Fibroblast of the aortic adventitia (primary cell): ENCODE measurements at places on chromosomes 16 and 17.

DNA sequence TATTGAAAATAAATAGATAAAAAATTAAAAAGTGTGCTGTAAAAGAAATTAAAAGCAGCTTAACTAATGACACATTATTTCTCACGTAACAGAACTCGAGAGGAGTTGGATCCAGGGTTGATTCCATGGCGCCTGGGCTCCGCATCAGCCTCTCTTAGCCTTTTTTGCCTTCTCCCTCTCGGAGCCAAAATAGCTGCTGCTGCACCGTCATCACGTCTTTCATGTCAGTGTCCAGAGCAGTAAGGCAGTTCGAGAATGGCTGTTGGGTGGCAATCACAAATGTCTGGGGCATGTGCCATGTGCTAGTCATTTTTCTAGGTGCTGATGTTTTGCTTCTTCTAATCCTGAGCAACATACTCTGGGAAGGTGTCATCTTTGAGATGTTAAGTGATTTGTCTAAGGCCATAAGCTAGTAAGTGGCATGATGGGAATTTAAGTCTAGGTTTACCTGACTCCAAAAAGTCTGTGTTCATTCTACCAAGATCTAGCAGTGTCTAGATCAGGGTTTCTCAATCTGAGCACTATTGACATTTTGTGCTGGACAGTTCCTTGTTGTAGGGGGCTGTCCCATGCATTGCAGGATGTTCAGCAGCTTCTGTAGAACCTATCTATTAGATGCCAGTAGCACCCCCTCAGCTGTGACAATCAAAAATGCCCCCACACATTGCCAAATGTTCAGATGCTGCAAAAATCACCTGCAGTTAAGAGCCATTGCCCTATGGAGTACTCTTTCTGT, 280.4 kb downstream of the HAPSTR1 start:
- no peak for DNase-seq

- peak; percentile 70 for DNase-seq
Observed at GRCh38 chr16:535446-536405, 8.2 kb downstream of the CAPN15 start.

DNA sequence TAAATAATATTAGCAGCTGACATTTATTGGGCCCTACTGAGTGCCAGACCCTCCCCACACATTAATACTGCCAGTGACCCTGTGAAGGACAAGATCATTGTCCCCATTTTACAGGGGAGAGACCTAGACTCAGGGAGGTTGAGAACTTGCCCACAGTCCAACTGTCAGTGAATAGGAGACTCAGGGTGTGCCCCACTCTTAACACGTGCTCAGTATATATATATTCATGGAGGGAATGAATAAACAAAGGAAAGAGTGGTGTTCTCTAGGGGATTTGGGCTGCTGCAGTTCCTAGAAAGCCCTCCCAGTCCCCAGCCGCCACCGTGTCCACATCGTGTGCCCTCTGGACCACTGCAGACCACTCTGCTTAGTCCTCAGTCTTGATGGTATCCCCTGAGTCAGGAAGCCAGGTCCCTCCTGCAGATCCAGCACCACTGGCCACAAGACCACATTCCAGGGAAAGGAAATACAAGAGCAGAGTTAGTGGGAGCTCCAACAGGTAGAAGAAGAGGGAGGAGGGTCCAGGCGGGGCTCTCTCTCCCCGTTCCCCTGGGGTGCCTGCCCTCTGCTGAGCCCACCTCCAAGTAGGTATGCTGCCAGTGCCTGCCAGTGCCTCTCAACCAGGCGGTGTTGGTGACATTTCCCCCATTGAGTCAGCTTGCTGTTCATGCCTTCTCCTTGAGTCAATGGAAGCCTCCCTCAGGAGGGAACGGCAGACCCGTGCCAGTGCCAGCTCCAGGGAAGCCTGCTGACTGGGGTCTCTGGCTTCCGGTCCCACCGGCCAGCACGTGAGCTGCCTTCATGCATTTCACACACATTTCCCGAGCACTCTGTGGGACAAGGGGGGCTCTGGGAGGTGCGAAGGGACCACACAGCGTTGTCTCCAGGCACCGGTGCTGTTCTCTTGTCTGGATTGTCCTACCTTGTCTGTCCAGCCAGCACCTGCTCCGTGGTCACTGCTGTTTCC, 75.6 kb downstream of the GNAO1 start:
- DNase-seq: no peak

DNA sequence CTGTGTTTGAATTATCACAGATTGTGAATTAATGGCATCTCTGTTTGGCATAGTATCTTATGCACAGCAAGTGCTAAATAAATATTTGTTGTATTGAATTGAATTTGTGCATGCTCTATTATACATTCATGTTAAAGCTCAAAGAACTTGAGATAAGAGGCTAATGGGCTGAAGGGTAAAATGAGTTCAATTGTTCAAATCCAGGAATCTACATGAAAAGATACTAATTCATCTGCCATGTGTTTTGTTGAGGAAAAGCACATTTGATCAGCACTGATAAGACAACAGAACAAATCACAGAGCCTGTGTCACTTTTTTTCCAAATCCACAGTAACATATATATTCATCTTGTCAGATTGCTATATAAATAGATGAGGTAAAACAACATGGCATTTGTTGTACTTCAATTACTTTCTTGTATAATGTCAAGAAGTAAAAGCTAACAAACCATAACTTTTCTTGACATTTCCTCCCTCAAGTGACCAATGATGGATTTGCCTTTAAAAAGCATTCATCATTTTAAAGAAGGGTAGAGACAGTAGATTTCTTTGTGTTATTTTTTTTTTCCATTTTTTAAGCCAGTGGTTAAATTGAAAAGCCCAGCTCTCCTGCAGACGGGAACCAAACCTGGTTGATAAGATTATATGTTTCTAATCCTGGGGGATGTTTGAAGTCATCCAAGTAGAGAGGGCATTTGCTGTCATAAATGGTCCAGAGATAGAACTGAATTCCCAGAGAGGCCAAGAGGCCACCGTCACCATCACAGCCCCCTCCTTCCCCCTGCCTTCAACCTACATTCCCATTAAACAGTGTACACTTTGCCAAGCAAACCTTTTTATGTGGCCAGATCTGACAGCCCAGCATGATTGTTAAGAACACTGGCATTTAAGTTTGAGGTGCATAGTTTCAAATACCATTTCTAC, 123.0 kb downstream of the CHD9NB start:
- no peak for DNase-seq

DNA sequence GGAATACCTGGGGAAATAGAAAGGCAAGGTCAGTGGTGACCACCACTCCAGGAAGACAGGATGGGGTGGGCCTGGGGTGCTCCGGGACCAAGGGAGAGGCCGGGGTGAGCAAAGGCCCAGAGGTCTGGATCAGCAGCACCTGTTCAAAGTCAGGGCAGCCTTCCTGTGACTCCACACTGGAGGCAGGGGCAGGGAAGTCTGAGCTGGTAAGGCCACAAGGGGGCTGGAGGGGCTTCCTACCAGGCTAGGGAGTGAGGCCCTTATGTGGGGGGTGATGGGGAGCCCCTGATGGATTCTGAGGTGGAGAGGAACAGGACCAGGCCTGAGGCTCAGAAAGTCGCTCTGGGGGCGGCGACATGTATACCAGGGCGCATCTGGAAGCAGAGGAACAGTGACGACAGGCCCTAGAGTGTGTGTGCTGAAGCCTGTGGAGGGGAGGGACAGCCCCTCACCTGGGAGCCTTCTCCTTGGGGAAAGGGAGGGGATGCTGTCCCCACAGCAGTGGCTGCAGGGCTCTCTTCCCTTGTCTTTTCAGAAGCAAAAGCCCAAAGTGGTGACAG, 3.7 kb downstream of the C16orf78 start:
- no peak for DNase-seq

- DNase-seq: no peak
Observed at GRCh38 chr16:67703626-67704025, 15.5 kb downstream of the GFOD2 start.

- DNase-seq: no peak
Observed at GRCh38 chr16:31088459-31089183, at the start of gene PRSS53. PRSS53 (minus strand) TSS chr16:31088943; CDS start chr16:31088809, 134 bp downstream.
